ENCODE measurements at places on chromosomes 3 and 15.

DNA sequence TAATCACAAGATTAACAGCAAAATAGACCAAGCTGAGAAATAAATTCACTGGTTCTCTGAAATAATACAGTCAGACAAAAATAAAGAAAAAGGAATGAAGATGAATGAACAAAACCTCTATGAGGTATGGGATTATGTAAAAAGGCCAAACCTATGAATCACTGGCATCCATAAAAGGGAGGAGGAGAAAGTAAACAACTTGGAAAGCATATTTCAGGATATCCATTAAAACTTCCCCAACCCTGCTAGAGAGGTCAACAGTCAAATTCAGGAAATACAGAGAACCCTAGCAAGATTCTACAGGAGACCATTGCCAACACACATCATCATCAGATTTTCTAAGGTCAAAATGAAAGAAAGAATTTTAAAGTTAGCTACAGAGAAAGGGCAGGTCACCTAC lies 649.7 kb upstream of the CBLB start:
- DNase-seq, result no peak

DNA sequence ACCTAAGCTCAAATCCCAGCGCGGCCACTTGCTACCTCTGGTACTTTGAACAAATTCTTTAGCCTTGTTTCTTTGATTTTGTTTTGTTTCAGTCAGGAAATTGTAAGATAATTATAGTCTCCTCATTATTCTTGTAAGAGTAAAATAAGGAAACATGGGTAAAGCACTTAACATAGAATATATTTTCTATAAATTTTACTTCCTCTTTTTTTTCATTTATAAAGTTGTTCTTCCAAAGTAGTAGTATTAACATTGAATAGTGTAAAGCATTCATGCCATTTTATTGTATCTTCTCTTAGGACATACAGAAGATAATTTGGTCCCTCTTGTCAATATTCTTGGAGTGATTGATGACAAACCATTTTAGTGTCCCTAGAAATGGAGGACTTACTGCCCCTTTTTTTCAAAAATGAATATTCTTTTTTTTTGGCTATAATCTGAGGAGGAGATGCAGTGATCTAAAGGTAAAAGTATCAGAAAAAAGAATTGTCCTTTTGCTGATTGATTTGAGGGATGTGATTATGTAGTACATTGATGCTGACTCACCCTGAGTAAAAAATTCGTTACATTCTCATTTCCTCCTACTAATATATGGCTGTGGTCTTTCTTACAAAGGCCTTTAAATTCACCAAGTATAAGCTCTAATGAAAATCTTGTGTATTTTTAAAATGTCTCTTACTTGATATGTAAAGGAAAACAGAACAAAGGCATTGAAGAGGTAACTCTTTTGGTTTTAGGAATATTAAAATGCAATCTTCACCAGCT lies 51.0 kb downstream of the ALCAM start:
- no peak for DNase-seq

DNA sequence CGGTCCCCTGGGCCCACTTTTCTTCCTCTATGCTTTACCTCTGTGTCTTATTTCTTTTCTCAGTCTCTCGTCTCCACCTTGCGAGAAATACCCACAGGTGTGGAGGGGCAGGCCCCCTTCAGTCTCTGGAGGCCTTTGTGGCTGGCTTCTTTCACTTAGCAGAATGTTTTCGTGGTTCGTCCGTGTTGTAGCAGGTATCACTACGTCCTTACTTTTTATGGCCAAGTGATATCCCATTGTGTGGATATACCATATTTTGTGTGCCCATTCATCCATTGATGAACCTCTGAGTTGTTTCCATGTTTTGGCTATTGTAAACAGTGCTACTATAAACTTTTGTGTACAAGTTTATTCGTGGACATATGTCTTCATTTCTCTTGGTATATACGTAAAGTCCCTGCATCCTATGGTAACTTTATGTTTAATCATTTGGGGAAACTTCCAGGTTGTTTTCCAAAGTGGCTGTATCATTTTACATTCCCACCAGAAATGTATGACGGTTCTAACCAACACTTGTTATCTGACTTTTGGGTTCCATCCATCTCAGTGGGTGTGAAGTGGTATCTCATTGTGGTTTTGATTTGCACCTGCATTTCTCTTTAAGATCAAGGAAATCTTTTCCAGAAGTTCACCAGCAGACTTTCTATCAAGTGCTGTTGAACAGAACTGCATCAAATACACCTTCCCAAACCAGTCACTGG lies 5.6 kb downstream of the PIGZ start:
- DNase-seq, result no peak

- DNase-seq, result no peak
These were observed 162.5 kb downstream of the WNT7A start for GRCh38 chr3:13717222-13717895.

- peak; percentile 17 for DNase-seq
These were observed 5.0 kb downstream of the C2CD4A start for GRCh38 chr15:62071711-62072308.

DNA sequence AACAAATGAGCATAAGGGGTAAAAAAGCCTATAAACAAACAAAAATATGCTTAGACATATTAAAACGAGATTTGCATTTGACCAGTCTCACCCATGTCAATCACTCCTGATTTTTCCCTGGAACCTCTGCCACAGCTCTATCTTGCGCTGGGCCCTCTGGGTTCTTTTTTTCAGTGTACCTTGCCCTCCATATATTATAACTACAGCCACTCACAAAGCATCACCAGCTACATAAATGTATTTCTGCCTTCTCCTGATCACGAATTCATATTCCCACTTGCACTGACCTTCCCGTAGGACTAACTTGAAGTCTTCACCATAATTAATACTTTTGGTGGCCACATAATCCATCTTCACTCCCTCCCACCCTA lies 395.6 kb upstream of the ROBO2 start:
- no peak for DNase-seq

DNA sequence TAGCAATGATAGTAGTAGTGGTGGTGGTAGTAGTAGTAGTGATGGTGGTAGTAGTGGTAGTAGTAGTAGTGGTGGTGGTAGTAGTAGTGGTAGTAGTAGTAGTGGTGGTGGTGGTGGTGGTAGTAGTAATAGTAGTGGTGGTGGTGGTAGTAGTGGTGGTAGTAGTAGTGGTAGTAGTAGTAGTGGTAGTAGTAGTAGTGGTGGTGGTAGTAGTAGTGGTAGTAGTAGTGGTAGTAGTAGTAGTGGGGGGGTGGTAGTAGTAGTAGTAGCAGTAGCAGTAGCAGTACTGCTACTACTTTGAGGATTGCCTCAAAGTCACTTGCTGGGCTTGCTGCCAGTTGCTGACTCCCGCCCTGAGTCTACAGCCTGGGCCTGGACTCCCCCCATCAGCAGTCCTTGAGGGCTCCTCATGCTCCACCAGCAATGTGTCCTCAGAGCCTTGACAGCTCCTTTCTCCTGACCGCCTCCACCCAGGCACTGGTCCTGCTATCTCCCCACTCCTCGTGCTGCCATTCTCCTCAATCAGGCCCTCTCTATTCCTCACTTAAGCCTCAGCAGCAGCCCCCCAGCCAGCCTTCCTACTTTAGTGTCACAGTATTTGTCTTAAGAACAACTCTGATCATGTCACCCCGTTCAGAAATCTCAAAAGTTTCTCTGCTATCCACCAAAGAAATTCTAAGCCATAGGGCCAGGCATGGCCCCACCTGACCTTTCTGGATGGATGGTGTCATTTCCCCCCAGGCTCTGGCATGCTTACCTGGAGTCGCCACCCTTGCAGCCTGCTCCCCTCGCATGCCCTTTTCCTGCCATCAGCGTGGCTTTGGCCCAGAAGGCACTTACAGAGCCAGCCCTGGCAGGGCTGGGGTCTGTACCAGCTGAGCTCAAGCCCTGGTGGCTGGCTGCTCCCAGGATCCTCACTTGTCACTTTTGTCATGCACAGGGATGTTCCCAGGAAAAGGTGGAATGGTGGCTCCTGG lies 45.6 kb downstream of the DLEC1 start:
- no peak for DNase-seq

- DNase-seq, result no peak
These were observed 12.1 kb upstream of the ALAS1 start for GRCh38 chr3:52185837-52186236.

DNA sequence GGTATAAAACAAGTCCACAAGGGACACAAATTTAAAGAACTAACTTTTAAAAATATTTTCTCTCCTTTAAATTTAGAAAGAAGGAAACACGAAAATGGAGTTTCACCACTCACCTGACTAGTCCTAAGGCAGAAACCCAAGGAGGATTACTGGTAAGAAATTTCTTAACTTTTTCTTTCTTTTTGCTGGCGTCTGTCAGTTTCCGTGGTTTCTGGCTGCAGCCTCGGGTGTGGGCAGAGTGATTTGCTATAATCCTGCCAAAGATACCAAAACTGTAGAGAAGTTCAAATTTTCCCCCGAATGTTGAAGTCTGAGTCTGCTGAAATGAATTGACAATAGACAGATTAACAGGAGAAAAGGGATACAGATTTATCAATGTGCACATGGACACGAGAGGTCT lies 843.6 kb upstream of the ALCAM start:
- DNase-seq, result no peak

DNA sequence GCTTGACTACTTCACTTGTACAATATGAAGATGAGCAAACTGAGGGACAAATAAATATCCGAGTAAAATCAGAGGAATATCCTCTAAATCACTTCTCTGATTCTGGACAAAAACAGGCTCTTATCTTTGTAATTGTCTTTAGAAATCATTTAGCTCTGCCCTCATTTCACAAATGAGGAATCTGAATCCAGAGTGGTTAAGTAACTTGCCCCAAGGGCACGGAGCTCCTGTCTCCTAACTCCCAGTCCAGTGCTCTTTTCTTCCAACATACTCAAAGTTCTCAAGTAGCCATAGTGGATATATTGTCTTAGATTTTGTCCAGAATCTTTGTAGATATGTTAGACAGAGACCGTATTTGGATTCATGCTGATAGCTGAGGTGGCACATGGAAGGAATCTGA lies 156.0 kb downstream of the TP63 start:
- no peak for DNase-seq

GRCh38 chr15:66707310-66708082 lies 5.5 kb downstream of the SMAD6 start:
- peak; percentile 40 for DNase-seq

Measured in HuH-7.5 (cell line).